ENCODE measurements at places on chromosomes 2 and 18. TPM values are rescaled to one million over a fixed set of nuclear protein-coding genes. Genes with fewer than 3 reads are reported as not detected.

Gene SETBP1
- total RNA-seq = 0.03 TPM

DNA sequence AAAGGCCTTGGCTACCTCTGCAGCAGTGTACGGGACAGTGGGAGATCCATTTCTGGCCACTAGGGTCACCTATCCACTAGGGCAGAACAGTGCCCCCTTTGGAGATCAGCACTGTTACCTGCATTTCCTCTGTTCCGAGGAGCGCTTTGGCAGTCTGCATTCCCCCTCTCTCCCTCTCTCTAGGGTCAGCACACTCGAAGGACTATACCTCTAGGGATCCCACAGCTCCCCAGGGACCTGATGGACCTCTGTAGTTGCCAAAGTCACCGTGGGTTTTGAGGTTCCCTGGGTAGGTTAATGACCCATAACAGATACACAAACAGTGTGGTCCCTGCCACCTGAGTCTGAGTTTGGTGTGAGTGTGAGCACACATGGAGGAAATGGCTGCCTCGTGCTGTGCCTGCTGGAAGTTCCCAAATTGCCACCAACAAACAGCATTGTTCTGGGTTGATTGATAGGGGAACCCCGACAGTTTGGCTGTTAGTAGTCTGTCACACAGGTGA is 99.8 kb upstream of the VWC2L start:
- H3K27ac ChIP-seq = no peak overlapping the region
- no peaks in the 10 kb centered on the region for H3K4me1 ChIP-seq
- H3K4me3 ChIP-seq = no peak overlapping the region
- H3K27me3 ChIP-seq = no peaks in the 10 kb centered on the region
- no peaks in the 10 kb centered on the region for H3K36me3 ChIP-seq
- DNase-seq = no peak

DNA sequence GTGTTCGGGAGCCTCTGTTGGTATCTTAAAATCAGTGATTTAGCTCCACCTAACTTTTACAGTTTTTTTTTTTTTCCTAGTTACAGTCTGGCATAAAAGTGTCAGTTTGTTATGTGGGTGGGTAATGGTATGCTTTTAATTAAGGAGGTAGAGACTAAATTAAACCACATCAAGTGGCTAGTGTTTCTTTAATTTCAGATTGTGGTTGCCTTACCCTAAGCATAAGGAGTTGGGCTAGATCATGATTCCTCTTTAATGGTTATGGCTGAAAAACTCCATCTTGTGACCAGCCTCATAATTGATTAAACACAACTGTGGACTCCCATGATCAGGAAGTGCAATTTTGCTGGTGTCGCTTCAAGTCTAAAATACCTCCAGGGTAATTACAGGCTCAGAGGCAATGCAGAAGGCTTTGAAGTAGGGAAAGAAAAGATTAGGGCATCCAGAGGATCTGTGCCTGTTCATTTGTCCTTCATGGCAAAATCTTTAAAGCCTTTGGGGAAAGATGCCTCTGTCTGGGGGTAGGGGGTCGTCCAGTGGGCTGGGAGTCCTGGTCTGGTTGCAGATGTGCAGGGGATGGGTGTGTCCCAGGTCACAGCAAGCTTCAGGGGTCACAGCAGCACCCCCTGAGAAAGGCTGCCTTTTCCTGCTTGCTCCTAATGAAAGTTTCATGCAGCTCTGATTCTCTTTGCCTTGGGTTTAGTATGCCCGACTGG is 579.2 kb downstream of the BCL11A start:
- H3K27ac ChIP-seq = no peak overlapping the region
- H3K4me1 ChIP-seq = no peaks in the 10 kb centered on the region
- no peak overlapping the region for H3K4me3 ChIP-seq
- DNase-seq = no peak
- no peaks in the 10 kb centered on the region for H3K27me3 ChIP-seq
- no peaks in the 10 kb centered on the region for H3K36me3 ChIP-seq

- no peak for DNase-seq
- H3K4me1 ChIP-seq = peaks cover 19% of the 10 kb centered on the region
- H3K4me3 ChIP-seq = no peak overlapping the region
- H3K27ac ChIP-seq = no peak overlapping the region
Measured at GRCh38 chr18:62328586-62329525, 3.7 kb downstream of the TNFRSF11A start.

DNA sequence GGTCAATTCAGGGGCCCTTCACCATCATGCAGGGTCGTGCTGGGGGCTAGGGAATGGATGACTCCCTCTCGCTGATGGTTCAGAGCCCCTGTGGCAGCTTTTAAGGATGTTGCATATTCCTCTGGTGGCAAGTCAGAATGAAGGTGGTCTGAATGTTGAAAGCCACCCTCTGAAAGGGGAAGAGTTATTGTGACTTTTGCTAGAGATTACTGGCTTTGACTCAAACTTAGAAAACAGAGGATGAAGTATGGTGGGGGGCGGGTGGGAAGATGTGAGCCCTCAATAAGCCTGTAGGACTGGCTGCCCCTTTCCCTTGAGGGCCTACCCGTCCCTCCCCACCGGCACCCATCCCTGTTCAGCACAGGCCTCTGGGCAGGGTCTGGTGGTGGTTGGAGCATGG is 23.2 kb downstream of the MC2R start:
- H3K27me3 ChIP-seq = no peaks in the 10 kb centered on the region
- H3K36me3 ChIP-seq = no peaks in the 10 kb centered on the region
- H3K4me3 ChIP-seq = no peak overlapping the region
- no peaks in the 10 kb centered on the region for H3K4me1 ChIP-seq

Gene REG3A
- not detected for total RNA-seq

Gene AQP12A
- not detected for total RNA-seq

Gene ITPRIPL1
- total RNA-seq = 11.7 TPM

GRCh38 chr2:201909348-201909747 is 103.0 kb downstream of the CDK15 start:
- H3K4me1 ChIP-seq = peaks cover 10% of the 10 kb centered on the region
- H3K4me3 ChIP-seq = peak overlapping the region; percentile 8
- no peak for DNase-seq
- H3K36me3 ChIP-seq = no peaks in the 10 kb centered on the region
- H3K27ac ChIP-seq = no peak overlapping the region
- H3K27me3 ChIP-seq = no peaks in the 10 kb centered on the region

GRCh38 chr2:75820693-75821092 is 110.0 kb upstream of the GCFC2 start:
- H3K36me3 ChIP-seq = no peaks in the 10 kb centered on the region
- no peak for DNase-seq
- H3K4me1 ChIP-seq = no peaks in the 10 kb centered on the region
- H3K27ac ChIP-seq = no peak overlapping the region
- H3K4me3 ChIP-seq = no peak overlapping the region

Gene DCDC2C
- total RNA-seq = not detected

DNA sequence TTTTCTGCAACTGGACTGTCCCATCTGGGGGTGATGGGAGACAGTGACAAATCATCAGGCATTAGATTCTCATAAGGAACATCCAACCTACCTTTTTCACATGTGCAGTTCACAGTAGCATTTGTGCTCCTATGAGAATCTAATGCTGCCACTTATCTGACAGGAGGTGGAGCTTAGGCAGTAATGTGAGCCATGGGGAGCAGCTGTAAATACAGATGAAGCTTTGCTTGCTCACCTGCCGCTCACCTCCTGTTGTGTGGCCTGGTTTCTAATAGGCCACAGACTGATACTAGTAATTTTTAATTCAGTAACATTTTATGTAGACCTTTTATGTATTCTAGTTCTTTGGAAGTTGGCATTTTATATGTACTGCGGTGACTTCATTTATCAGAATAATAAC is 180.1 kb upstream of the SPOPL start:
- H3K27ac ChIP-seq = no peak overlapping the region
- no peak for DNase-seq
- H3K4me3 ChIP-seq = no peak overlapping the region
- H3K27me3 ChIP-seq = no peaks in the 10 kb centered on the region
- no peaks in the 10 kb centered on the region for H3K36me3 ChIP-seq

DNA sequence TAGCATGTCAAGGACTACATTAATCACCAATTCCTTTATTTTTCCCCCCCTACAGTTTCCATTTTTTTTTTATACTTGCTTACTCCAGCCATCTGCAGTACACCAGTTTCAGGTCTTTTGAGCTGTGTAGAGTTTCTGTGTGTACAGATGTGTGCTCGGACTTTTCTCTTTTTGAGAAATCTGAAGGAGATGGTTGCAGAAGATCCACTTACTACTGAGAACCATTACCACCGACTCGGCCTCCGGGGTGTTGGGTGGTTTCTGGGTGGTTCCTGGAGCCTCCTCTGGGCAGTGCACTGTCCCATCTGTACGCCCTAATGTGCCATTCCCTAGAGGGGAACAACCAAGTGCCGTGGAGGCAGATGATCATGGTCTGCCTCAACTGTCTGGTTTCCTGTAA is 15.4 kb upstream of the LYPD6B start:
- no peaks in the 10 kb centered on the region for H3K36me3 ChIP-seq
- H3K4me3 ChIP-seq = no peak overlapping the region
- H3K27ac ChIP-seq = no peak overlapping the region
- H3K4me1 ChIP-seq = no peaks in the 10 kb centered on the region
- no peak for DNase-seq

DNA sequence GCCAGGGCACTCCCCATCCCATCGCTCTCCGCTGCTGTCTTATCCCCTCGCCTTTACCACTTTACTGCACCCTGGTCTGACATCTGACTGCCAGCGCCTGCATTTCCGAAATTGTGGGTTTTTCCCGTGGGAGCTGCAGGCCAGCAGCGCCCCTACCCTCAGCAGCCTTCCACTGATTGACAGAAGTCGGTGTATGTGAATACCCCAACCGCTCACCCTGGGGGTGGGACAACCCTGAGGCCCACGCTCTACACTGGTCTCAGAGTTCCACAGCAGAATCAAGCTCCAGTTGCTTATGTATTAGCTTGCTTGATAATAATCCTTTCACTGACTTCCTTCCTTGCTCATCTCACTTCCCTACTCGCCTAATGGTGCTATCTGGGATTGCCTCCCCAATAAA is 62.0 kb downstream of the POLE4 start:
- H3K36me3 ChIP-seq = no peaks in the 10 kb centered on the region
- H3K4me3 ChIP-seq = no peak overlapping the region
- DNase-seq = no peak
- H3K27me3 ChIP-seq = no peaks in the 10 kb centered on the region

Gene CAPN14
- total RNA-seq = 0.61 TPM

DNA sequence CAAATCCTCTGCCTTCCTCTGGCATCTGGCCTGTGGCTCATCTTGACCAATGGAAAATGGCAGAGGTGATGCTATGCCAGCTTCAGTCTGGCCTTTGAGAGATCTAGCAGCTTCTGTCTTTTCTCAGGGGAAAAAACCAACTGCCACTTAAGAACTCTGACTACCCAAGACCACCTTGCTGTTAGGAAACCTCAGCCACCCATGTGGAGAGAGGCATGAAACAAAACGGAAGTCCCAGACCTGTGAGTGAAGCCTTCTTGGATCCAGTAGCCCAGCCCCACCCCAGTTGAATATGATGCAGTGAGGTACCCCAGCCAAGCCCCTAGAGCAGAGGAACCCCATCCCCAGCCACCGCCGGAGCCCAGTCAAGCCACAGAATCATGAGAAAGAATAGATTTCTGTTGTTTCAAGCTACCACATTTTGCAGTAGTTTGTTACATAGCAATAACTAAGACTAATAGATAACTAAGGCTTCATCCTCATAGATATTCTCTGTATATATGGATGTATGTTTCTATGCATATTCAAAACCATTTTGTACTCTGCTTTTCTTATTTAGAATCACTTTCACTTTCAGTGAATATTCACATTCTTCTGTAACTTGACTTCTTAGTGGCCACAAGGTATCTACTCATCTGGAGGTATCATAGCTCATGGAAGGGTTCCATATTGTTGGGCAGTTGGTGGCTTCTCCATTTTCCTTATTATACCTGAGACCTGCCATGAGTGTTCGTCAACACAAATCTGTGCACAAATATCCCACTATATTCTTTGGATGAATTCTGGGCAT is 142.1 kb downstream of the FBXO15 start:
- no peak overlapping the region for H3K4me3 ChIP-seq
- no peak for DNase-seq
- no peak overlapping the region for H3K27ac ChIP-seq
- no peaks in the 10 kb centered on the region for H3K36me3 ChIP-seq
- no peaks in the 10 kb centered on the region for H3K27me3 ChIP-seq
- no peaks in the 10 kb centered on the region for H3K4me1 ChIP-seq

DNA sequence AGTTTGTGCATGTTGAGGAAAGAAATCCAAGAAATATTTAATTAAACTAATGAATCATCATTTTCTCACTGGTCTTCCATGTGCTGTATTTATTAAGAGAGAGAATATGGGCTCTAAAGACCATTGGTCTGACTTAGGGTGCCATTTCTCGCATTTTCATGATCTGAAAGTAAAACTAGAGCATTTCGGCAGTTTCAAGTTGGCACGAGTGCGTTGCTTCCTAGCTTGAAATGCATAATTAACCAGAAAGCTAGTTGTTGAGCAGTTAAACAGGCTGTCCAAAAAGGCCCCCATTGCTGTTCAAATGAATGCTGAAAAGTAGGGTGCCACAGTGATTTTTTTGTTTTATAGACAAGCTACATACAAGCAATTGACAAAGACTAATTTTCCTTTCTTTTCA is 47.4 kb downstream of the SLC8A1 start:
- no peaks in the 10 kb centered on the region for H3K36me3 ChIP-seq
- no peak overlapping the region for H3K4me3 ChIP-seq
- H3K27me3 ChIP-seq = no peaks in the 10 kb centered on the region
- DNase-seq = no peak

Gene PCARE
- not detected for total RNA-seq

Gene ALK
- not detected for total RNA-seq

DNA sequence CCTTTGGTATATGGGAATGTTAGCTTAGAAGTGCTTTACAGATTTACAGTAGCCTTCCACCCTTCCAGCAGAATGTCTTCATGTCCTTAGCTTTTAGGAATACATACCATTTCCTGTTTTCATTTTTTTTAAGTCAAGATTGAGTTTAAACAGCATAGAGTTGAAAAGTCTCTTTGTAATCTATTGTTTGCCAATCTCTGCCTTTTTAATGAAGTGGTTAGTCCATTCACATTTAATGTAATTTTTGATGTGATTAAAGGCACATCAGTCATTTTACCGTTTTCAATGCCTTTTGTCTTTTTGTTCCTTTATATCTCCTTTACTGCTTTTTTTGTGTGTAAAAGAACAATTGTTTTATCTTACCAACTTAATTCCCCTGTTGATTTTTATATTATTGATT is 233.4 kb upstream of the SMIM21 start:
- H3K27me3 ChIP-seq = no peaks in the 10 kb centered on the region
- no peaks in the 10 kb centered on the region for H3K36me3 ChIP-seq
- H3K4me3 ChIP-seq = no peak overlapping the region
- no peak overlapping the region for H3K27ac ChIP-seq
- no peaks in the 10 kb centered on the region for H3K4me1 ChIP-seq

DNA sequence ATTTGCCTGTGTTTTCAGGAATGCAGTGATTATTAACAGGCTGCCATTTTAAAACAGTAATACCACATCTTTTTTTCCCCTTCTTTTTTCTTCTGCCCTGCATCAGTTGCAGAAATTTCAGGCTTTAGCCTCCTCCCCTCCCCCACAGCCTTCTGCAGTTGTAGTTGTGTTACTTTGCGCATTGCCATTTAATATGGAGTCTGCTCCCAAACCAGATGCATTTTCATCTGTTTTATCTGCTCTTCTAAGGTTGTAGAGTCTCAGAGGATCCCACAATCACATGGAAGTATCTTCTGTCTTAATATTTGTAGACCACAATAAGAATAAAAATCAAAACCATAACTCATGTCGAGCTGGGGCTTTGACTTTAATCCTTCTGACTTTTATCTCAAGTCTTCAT is 3.8 kb downstream of the ASXL3 start:
- no peaks in the 10 kb centered on the region for H3K36me3 ChIP-seq
- H3K4me1 ChIP-seq = no peaks in the 10 kb centered on the region
- no peak overlapping the region for H3K4me3 ChIP-seq
- H3K27me3 ChIP-seq = no peaks in the 10 kb centered on the region
- H3K27ac ChIP-seq = no peak overlapping the region

GRCh38 chr2:209907746-209908145 is 94.7 kb upstream of the RPE start:
- H3K36me3 ChIP-seq = no peaks in the 10 kb centered on the region
- H3K27ac ChIP-seq = no peak overlapping the region
- no peak overlapping the region for H3K4me3 ChIP-seq
- no peaks in the 10 kb centered on the region for H3K4me1 ChIP-seq
- no peaks in the 10 kb centered on the region for H3K27me3 ChIP-seq
